Fibroblast of skin of left biceps (primary cell): ENCODE measurements at places on chromosomes 11 and 22.

DNA sequence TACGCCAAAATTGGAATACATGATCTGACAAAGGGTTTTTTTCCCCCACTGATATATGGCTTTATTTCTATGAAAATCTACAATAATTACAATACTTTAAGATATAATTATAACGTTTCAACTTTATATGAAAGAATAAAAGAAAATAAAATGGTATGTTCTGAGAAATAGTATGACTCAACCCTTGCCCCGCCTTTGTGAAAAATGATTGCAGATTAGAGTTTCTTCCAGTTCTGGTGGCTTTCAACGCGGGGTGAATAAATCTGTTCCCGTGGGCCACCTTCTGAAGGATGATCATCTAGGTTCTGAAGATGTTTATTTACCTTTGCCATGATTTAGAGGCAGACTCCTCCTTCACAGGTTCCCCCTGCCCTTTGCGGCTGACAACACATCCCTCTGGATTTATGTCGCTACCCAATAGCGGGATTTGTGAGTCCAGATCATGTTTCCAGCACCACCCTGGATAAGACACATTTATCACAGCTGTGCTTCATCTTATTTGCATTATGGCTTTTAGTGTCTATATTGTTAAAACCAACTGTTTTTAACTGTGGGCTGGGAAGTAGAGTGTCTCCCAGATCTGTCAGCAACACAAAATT is 607.0 kb upstream of the KIRREL3 start:
- no peak for DNase-seq

- DNase-seq = no peak
These were observed 47.2 kb downstream of the GALNT18 start for GRCh38 chr11:11574373-11575287.

DNA sequence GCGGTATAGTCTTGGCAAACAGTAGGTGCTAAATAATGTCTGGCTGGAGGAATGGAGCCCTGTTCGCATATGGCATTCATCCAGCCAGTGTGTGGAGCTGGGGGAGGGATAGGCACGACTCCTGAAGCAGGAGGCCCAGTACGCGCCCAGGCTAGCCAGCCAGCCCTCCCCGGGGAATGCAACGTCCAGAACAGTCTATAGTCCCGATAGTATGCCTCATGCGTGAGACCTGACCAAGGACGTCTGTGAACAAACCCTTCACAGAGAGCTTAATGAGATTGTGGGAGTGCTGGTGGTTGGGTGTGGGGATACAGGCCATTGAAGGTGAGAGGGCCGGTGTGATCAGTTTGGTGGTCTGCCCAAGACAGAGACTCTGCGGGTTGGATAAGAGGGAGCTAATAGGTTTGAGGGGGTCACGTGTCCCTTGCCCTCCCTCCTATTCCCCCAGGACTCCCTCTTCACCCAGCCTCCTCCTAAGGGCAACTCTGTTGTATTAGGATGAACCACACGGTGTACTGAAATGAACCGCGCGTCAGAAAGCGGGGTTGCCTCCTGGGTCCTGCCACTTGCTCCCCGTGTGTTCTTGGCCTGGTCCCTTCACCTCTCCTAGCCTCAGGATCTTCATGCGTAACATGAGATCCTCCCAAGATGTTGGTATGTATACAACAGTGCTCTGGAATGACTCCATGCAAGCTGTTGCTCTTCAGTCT is 987 bp upstream of the GRIK4 start:
- no peak for DNase-seq

DNA sequence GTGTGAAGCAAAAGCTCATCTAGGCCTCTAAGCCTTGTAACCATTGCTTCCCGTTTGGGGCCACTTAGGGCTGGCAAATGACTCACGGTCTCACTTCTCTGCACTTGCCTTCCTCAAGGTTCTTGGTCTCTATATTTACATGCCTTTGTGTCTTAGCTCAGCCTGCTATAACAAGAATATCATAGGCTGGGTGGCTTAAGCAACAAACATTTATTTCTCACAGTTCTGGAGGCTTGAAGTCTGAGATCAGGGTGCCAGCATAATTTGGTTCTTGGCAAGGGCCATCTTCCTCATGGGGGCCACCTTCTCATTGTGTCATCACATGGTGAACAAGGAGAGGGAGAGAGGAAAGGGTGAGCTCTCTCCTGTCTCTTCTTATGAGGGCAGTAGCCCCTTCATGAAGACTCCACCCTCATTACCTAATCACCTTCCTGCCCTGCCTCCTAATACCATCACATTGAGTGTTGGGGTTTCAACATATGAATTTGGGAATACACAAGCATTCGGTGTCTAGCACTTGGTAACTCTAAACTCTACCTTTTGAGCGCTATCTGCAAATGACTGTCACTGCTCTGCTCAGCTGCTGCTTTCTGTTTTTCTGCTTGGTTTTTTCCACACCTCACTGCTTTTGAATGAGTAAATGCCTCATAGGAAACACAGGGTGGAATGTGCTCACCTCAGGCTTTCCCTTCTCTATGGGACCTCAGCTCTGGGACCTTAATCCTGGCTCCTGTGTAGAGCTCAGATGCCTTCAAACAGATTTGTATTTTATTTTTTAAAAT is 16.2 kb upstream of the ME3 start:
- DNase-seq = no peak

DNA sequence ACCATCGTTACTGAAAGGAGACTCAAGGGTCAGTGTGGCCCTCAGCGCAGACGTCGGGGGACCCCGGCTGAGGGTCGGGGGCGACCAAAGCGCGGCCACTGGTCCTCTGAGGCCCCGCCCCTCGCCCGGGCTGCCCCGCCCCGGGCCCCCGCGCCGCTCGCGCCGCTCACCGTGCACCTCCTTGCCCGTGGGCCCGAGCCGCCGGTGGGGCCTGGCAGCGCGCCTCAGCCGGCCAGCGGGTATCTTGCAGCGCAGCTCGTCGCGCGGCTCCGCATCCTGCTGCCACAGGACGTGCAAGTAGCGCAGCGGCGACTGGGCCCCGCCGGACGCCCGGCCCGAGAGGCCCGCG is 419 bp downstream of the ANKRD54 start:
- no peak for DNase-seq

- no peak for DNase-seq
These were observed 470.5 kb downstream of the MIAT start for GRCh38 chr22:27127911-27128310.
